ENCODE measurements at places on chromosomes 6 and 20.

GRCh38 chr6:39812496-39812852, 20.3 kb downstream of the DAAM2 start:
- DNase-seq: no peak
- H3K36me3 ChIP-seq: no peaks in the 10 kb centered on the region
- no peak overlapping the region for H3K4me3 ChIP-seq
- H3K27me3 ChIP-seq: no peaks in the 10 kb centered on the region
- no peak overlapping the region for H3K27ac ChIP-seq

DNA sequence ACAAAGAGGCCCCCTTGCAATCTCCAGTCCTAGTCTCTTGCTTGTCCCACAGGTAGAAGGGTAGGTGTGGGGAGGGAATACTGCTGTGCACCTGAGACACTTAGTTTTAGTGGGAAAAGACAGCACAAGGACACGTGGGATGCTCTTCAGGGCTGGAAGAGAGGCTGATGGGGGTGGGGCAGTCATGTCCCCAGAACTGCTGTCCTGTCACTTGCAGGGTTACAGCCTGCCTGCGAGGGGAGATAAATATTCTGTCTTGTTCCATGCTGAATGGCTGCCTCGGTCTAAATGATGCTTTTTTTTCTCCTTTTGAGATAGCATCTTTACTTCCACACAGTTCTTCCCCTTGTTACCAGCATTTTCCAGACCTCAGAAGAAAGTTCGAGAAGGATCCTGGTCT, 106.2 kb downstream of the SLC24A3 start:
- no peaks in the 10 kb centered on the region for H3K27me3 ChIP-seq
- DNase-seq: no peak
- H3K36me3 ChIP-seq: no peaks in the 10 kb centered on the region
- H3K27ac ChIP-seq: no peak overlapping the region

GRCh38 chr6:6844530-6844929, 256.0 kb downstream of the LY86 start:
- no peak for DNase-seq
- H3K4me3 ChIP-seq: no peak overlapping the region
- no peaks in the 10 kb centered on the region for H3K4me1 ChIP-seq
- no peaks in the 10 kb centered on the region for H3K27me3 ChIP-seq
- H3K36me3 ChIP-seq: no peaks in the 10 kb centered on the region
- H3K27ac ChIP-seq: no peak overlapping the region

GRCh38 chr20:43513372-43513930, 6.0 kb downstream of the L3MBTL1 start:
- no peaks in the 10 kb centered on the region for H3K4me1 ChIP-seq
- no peaks in the 10 kb centered on the region for H3K27me3 ChIP-seq
- H3K36me3 ChIP-seq: no peaks in the 10 kb centered on the region
- no peak overlapping the region for H3K27ac ChIP-seq

GRCh38 chr20:48821261-48821920, 6.4 kb downstream of the PREX1 start:
- no peak overlapping the region for H3K4me3 ChIP-seq
- H3K27ac ChIP-seq: no peak overlapping the region
- no peaks in the 10 kb centered on the region for H3K36me3 ChIP-seq
- H3K27me3 ChIP-seq: no peaks in the 10 kb centered on the region
- DNase-seq: peak; percentile 59

DNA sequence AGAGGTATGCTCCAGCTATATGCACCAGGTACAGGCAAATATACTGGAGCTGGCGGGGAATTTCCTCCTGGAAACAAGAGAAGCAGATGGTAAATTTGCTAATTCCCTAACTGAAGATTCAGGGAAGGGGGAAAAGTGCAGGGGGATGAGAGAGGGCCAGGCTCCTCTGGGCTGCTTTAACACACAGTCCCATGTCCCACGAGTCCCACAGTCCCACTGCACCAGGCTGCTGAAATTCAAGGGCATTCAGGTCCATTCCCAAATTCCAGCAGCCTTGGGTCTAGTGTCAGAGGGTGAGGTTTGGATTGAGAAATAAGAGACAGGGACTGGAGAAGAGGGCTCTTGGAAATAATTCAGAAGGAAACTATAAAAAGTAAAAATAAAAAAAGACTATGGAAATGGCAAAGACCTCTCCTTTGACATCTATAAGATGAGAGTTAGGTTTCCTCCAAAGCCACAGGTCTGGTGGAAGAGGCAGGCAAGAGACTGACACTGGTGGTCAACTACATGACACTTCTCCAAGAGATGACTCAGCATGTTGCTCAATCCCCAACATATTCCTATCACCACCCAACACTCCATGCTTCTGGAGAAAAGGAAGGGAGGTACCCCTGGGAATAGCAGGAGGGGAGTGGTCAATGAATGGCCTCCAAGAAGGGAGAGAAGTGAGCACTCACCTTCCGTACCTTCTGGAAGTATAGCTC, 69.2 kb downstream of the TRAM2 start:
- DNase-seq: no peak
- H3K4me1 ChIP-seq: peaks cover 11% of the 10 kb centered on the region
- H3K36me3 ChIP-seq: no peaks in the 10 kb centered on the region
- no peak overlapping the region for H3K27ac ChIP-seq
- no peaks in the 10 kb centered on the region for H3K27me3 ChIP-seq

- DNase-seq: no peak
- H3K27me3 ChIP-seq: no peaks in the 10 kb centered on the region
- H3K4me3 ChIP-seq: no peak overlapping the region
- no peaks in the 10 kb centered on the region for H3K36me3 ChIP-seq
- no peaks in the 10 kb centered on the region for H3K4me1 ChIP-seq
- H3K27ac ChIP-seq: no peak overlapping the region
Observed at GRCh38 chr20:46673394-46674252, 15.6 kb downstream of the TP53RK start.

- no peaks in the 10 kb centered on the region for H3K36me3 ChIP-seq
- DNase-seq: peak; percentile 62
- peak overlapping the region; percentile 46 for H3K27ac ChIP-seq
- H3K27me3 ChIP-seq: no peaks in the 10 kb centered on the region
- no peaks in the 10 kb centered on the region for H3K4me1 ChIP-seq
Observed at GRCh38 chr6:125780540-125781313, 10.0 kb upstream of the NCOA7 start.

GRCh38 chr6:124002377-124003081, 198.9 kb downstream of the NKAIN2 start:
- H3K27ac ChIP-seq: no peak overlapping the region
- no peaks in the 10 kb centered on the region for H3K27me3 ChIP-seq
- H3K36me3 ChIP-seq: no peaks in the 10 kb centered on the region
- no peak for DNase-seq
- no peaks in the 10 kb centered on the region for H3K4me1 ChIP-seq

DNA sequence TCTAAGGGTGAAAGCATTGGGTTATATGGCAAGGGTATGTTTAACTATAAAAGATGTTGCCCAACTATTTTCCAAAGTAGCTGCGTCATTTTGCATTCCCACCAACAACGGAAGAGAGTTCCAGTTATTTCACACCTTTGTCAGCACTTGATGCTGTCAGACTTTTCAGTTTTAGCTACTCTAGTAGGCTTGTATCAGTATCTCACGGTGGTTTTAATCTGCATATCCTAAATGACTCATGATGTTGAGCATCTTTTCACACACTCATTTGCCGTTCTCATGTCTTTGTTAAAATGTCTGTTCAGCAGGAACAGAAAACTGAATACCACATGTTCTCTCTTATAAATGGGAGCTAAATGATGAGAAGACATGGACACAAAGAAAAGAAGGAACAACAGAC, 122.3 kb downstream of the RNASET2 start:
- H3K36me3 ChIP-seq: no peaks in the 10 kb centered on the region
- no peak overlapping the region for H3K4me3 ChIP-seq
- no peak for DNase-seq
- H3K27me3 ChIP-seq: no peaks in the 10 kb centered on the region
- no peak overlapping the region for H3K27ac ChIP-seq

DNA sequence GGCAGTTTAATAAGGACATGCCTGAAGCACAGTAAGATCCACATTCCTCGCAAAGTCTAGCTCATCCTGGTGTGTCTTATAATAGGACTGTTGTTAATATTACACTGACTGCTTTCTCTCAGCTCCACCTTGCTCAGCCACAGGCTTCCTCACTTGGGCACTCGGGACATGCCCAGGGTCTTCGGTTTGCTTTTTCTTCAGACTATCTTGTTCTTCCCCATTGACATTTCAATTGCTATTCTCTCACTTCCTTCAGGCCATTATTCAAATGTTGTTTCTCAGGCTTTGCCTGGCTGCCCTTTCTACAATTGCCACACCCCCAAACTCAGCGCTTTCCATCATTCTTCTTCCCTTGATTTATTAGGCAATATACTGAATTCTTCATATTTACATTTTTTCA, 274.8 kb upstream of the RGS17 start:
- no peaks in the 10 kb centered on the region for H3K36me3 ChIP-seq
- H3K4me1 ChIP-seq: no peaks in the 10 kb centered on the region
- no peak overlapping the region for H3K4me3 ChIP-seq

GRCh38 chr6:87291883-87292282, 30.5 kb upstream of the SMIM8 start:
- no peak overlapping the region for H3K4me3 ChIP-seq
- no peak overlapping the region for H3K27ac ChIP-seq
- DNase-seq: no peak
- no peaks in the 10 kb centered on the region for H3K27me3 ChIP-seq
- no peaks in the 10 kb centered on the region for H3K4me1 ChIP-seq
- H3K36me3 ChIP-seq: no peaks in the 10 kb centered on the region

- H3K4me3 ChIP-seq: no peak overlapping the region
- H3K36me3 ChIP-seq: no peaks in the 10 kb centered on the region
- no peak overlapping the region for H3K27ac ChIP-seq
- DNase-seq: no peak
Observed at GRCh38 chr6:40986364-40986763, 52.7 kb downstream of the UNC5CL start.

GRCh38 chr6:119979862-119980261, 630.3 kb upstream of the MAN1A1 start:
- H3K4me3 ChIP-seq: no peak overlapping the region
- H3K27ac ChIP-seq: no peak overlapping the region
- DNase-seq: no peak

DNA sequence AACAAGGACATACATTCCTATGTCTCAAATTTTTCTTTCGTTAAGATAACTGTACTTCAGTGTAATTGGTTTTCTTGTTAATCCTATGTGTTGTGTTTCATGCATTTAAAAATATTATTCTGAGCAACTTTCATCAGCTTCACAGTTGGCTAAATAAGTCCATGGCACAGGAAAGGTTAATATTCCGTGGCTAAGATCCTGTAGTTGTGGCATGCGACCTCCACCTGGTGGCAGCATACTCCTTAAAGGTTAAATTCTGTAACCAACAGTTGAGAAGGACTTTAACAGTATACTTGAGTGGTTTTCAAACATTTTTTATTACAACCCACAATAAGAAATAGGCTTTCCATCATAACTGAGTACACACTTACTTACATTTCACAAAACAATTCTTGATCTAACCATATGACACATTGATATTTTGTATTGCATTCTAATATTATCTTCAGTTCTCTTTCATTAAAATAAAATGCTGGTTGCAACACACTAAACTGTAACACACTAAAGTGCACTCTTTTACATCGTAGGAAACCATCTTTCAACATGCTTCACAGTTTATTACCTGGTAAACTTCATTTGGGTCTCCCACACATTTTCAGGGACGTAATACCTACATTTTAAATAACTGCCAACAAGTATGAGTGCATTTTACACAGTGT, 118.3 kb downstream of the SLX4IP start:
- no peak overlapping the region for H3K4me3 ChIP-seq
- no peaks in the 10 kb centered on the region for H3K36me3 ChIP-seq
- peaks cover 4% of the 10 kb centered on the region for H3K4me1 ChIP-seq
- no peak overlapping the region for H3K27ac ChIP-seq

- no peaks in the 10 kb centered on the region for H3K4me1 ChIP-seq
- H3K36me3 ChIP-seq: no peaks in the 10 kb centered on the region
- H3K27ac ChIP-seq: no peak overlapping the region
Observed at GRCh38 chr6:166715065-166715464, 88.0 kb upstream of the RPS6KA2 start.

DNA sequence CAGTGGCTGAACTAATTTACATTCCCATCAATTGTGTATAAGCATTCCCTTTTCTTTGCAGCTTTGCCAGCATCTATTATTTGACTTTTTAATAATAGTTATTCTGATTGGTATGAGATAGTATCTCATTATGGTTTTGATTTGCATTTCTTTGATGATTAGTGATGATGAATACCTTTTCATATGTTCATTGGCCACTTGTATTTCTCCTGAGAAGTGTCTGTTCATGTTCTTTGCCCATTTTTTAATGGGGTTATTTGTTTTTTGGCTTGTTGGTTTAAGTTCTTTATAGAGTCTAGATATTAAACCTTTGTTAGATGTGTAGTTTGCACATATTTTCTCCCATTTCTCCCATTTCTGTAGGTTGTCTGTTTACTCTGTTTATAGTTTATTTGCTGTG, 16.6 kb downstream of the CENPW start:
- H3K27me3 ChIP-seq: no peaks in the 10 kb centered on the region
- H3K4me3 ChIP-seq: no peak overlapping the region

DNA sequence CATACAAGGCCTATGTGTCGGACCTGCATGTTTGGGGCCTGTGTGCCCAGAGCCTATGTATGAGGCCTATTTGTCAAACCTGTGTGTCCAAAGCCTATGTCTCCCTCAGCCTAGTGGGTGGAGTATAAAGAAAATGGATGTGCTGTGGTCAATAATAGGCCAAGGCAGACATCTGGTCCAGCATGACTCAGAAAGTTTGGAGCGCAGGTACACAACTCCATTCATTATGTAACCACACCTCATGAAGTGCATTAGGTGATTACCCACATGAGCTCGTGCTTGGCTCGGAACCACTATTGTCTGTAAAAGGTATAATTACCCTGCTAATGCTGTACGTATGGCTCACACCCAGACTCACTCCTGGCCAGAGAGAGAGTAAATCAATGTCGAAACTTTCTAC, 302.4 kb upstream of the POU3F2 start:
- no peaks in the 10 kb centered on the region for H3K4me1 ChIP-seq
- no peak for DNase-seq
- no peaks in the 10 kb centered on the region for H3K36me3 ChIP-seq
- no peak overlapping the region for H3K27ac ChIP-seq
- no peak overlapping the region for H3K4me3 ChIP-seq
- no peaks in the 10 kb centered on the region for H3K27me3 ChIP-seq

DNA sequence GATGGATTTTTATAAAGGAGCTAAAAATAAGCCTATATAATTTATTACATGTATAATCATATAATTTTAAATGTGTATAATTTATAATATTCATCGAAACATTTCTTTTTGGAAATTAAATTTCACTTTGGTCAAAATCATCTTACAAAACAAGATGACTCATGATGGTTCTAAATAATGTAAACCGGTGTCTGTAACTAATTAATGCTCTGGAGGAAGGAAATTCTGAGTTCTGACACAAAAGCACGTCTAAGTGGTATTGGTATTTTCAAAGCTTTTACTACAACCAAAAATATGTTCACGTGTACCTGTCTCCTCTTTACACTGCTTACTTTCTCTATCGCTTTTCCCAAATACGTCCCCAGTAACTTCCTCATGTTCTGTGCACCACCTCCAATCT, 134.1 kb downstream of the MTHFD1L start:
- no peaks in the 10 kb centered on the region for H3K27me3 ChIP-seq
- H3K36me3 ChIP-seq: no peaks in the 10 kb centered on the region
- H3K4me1 ChIP-seq: no peaks in the 10 kb centered on the region
- H3K27ac ChIP-seq: no peak overlapping the region
- H3K4me3 ChIP-seq: no peak overlapping the region

GRCh38 chr6:31308050-31308844, 36.4 kb upstream of the HLA-C start:
- H3K27ac ChIP-seq: no peak overlapping the region
- peak; percentile 77 for DNase-seq
- no peak overlapping the region for H3K4me3 ChIP-seq
- H3K27me3 ChIP-seq: no peaks in the 10 kb centered on the region

Data from aorta (tissue), 5 donors.